ENCODE measurements at places on chromosomes 16 and 17. TPM values are rescaled to one million over a fixed set of nuclear protein-coding genes. Genes with fewer than 3 reads are reported as not detected.

Gene AP2B1
- polyA plus RNA-seq: 234 TPM

Gene BIRC5
- 15.3 TPM for polyA plus RNA-seq

Gene SRCAP
- polyA plus RNA-seq: 5.8 TPM

Gene C1QTNF8
- polyA plus RNA-seq: not detected

- no peak for DNase-seq
These were observed 14.5 kb downstream of the CCDC92B start for GRCh38 chr17:2734939-2735338.

DNA sequence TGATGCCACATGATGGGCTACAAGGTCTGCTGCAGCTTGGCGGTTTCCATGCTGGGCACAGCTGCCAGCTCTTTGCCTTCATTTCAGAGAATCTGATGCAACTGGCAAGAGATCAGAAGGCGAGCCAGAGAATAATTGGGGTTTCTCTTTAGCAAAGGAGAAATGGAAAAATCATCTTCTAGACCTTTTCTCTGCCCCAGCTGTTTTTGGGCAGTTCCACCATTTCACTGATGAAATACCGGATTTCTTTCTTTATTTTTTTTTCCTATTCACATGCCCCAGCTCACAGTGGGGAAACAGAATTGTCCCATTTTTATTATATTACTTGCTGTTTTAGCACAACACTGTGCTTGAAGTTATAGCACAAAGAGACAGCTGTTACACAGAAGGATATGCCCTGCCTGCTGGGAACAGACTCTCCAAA is 439.3 kb upstream of the GOT2 start:
- no peak for DNase-seq

DNA sequence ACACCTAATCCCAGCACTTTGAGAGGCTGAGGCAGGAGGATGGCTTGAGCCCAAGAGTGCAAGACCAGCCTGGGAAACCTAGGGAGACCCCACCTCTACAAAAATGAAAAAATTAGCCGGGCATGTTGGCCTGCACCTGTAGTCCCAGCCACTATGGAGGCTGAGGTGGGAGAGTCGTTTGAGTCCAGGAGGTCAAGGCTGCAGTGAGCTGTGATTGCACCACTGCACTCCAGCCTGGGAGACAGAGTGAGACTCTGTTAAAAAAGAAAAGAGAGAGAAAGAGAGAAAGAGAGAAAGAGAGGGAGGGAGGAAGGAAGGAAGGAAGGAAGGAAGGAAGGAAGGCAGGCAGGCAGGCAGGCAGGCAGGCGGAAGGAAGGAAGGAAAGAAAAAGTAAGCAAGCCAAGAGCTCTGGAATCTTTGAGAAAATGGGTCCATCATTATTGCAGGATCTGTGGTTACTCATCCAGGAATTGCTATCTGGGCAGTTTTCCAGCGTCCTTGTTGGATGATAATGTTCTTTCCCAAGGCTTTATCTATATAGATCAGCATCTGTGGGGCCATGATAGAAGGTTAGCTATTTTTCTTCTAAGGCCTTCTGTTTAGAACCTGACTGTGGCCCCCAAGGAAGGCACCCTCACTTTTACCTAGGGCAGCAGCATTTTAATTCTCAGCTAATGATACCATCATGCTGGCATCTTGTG is 533.2 kb upstream of the CDH5 start:
- DNase-seq: peak; percentile 13

DNA sequence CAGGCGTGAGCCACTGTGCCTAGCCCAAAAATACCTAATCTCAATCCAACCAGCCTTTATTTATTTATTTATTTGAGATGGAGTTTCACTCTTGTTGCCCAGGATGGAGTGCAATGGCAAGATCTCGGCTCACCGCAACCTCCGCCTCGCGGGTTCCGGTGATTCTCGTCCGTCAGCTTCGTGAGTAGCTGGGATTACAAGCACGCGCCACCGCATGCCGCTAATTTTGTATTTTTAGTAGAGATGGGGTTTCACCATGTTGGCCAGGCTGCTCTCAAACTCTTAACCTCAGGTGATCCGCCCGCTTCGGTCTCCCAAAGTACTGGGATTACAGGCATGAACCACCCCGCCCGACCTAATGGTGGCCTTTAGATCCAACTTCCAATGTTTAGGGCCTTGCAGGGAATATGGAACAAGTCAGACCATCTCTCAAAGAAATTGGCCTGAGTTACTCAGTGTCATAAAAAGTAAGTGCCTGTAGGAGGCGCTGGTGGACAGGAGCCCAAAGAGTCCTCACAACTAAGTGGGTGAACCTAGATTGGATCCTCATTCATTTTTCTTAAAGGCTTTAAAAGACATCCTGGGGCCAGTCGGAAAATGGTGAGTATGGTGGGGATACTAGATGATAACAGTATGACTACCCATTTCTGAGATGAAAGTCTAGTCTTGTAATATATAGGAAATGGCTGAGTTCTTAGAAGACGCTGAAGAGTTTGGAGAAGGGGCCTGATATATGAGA is 4.6 kb downstream of the ZSCAN10 start:
- no peak for DNase-seq

GRCh38 chr16:29893553-29893952 is 5.8 kb downstream of the SEZ6L2 start:
- DNase-seq: no peak

DNA sequence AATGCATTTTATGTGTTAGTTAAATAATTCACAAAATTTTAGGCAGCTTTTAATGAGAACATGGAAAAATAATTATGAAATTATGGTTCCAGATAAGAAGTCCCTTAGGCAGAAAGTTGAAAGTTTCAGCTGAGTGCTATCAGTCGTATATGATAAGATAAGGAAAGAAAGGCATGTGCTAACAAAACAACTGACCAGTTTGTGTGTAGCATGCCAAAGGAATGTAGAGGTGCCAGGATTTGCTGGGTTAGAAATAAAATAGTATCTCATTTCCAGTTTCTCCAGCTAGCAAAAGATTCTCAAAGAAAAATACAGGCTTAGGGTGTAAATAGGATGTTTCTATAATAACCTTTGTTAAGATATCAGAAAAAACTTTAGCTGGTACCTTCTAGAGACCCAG is 1044.5 kb upstream of the CDH8 start:
- DNase-seq: no peak

- DNase-seq: no peak
These were observed 2.9 kb downstream of the KPNB1 start for GRCh38 chr17:47652570-47652969.

DNA sequence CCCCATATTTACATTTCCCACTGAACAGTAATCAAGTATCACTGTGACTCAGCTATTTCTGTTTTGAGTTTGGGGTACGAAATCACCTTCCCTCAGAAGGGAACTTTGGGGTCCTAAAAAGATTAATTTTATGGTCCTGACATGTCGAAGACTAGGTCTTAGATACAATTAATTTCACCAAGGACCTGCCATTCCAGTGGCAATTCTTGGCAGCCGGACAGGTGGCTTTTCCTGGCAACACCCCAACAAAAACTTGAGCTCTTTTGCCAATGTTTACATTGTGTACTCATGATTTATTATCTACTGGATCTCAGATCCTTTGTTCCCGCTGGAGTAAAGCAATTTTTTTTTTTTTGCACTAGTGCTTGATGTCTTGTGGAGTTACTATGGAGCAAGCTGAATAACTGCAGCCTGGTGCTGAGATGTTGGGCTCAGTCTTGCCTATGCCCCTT is 14.4 kb downstream of the SLFN5 start:
- DNase-seq: no peak

DNA sequence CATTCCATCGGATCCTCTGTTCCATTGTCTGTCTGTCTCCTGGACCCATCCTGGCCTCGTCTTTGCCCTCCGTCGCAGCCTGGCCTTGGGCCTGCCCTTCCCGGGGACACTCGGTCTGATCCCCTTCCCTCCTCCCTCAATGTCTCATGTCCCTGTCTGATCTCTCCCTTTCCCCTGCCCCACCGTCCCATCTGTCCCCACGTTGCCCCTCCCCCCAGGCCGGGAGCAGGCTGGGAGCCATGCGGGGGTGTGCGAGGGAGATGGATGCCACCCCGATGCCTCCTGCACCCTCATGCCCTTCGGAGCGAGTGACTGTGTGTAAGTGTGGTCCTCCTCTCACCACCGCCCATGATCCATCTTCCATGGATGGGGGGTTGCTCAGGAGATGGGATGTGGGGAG is 5.3 kb upstream of the ATP2A1 start:
- no peak for DNase-seq

GRCh38 chr16:14284930-14285512 is 213.9 kb downstream of the MRTFB start:
- DNase-seq: no peak
